ENCODE measurements at places on chromosomes 5 and 9.

DNA sequence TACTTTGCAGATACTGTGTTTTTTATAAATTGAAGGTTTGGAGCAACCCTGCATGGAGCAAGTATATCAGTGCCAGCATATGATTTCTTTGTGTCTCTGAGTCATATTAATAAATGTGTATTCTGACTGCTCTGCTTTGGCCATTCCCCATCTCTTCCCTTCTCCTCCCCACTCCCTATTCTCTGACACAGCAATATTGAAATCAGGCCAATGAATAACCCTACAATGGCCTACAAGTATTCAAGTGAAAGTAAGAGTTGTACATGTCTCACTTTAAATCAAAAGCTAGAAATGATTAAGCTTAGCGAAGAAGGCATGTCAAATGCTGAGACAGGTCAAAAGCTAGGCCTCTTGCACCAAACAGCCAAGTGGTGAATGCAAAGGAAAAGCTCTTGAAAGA, 82.2 kb upstream of the TLX3 start:
- DNase-seq: no peak

DNA sequence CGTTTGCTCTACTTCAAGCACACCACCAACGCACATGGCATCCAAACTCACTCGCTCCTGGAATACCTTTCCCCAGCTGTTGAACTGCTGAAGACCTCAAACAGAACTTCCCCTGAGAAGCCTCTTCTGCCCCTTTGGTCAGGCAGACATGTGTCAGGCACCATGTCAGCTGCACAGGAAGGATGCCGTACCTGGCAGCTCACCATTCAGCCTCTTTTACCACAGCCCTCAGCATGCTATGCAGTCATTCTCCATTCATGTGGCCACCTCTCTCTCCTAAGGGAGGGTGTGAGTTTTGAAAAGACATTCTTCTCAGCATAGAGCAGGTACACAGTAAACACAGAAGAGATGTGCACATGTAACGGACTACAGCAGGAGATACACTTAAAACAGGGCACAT, 14.2 kb downstream of the IL4 start:
- no peak for DNase-seq

DNA sequence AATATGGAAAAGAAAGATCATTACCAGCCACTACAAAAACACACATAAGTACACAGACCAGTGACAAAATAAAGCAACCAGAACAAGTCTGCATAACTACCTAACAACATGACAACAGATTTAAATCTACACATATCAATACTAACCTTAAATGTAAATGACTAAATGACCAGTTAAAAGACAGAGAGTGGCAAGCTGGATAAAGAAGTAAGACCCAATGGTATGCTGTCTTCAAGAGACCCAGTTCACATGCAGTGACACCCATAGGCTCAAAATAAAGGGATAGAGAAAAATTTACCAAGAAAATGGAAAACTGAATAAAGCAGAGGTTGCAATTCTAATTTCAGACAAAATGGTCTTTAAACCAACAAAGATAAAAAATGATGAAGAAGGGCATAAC, 938.1 kb downstream of the EFNA5 start:
- DNase-seq: no peak

DNA sequence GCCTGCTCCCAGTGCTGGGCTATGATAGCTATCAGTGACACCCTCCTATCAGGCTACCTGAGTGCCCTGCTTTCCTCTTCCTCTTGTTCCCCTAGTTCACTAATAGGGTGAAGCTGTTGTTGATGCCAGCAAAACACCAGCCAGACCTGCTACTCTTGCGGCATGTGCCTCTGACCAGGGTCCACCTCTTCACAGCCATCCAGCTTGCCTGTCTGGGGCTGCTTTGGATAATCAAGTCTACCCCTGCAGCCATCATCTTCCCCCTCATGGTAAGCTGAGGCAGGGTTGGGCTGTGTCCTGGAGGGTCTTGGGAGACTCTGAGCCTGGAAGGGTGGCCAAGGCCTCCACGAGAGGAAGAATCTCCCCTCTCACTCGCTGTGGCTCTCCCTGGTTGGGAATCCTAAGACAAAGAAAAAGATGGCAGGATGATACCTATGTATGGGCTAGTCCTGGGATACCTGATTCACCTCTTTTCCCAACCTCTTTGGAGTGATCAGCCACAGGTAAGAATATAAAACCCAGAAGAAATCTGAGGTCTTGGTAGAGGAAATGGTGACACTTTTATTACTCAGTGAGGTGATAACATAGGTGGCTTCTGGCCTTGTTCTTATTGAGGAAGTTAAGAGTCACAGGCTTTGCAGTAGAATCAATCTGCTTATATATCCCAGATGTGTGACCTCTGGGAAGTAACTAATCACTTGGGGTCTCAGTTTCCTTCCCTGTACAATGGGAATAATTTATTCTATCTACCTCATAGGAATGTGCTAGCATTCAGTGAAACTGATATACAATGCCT, 11.6 kb downstream of the SLC4A9 start:
- no peak for DNase-seq

- no peak for DNase-seq
Observed at GRCh38 chr9:137676998-137677397, 58.2 kb downstream of the EHMT1 start.

GRCh38 chr5:168314735-168315411, 23.4 kb downstream of the WWC1 start:
- DNase-seq: no peak

- no peak for DNase-seq
Observed at GRCh38 chr9:76311537-76311936, 82.7 kb downstream of the RFK start.

- DNase-seq: no peak
Observed at GRCh38 chr9:76562511-76562911, 103.5 kb downstream of the GCNT1 start.

DNA sequence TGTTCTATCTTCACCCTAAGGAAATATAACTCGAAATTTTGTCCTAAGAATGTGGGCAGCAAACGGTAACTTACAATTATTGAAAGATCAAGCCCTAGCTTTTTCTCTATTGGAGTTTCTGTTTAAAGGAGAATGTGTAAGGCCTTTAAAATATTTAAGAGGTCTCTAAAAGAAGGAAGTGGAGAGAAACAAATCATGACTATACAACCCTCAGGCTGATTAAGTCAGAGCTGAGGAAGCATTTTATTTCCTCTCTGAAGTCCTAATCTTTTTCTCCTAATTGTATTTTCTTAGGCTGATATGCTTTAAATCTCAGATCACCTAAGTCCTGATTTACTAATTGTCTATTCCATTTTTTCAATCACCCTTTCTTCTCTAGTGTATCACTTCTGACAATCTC, 1708.8 kb upstream of the C9orf72 start:
- no peak for DNase-seq

- DNase-seq: no peak
Observed at GRCh38 chr5:3484836-3485235, 110.8 kb upstream of the IRX1 start.

DNA sequence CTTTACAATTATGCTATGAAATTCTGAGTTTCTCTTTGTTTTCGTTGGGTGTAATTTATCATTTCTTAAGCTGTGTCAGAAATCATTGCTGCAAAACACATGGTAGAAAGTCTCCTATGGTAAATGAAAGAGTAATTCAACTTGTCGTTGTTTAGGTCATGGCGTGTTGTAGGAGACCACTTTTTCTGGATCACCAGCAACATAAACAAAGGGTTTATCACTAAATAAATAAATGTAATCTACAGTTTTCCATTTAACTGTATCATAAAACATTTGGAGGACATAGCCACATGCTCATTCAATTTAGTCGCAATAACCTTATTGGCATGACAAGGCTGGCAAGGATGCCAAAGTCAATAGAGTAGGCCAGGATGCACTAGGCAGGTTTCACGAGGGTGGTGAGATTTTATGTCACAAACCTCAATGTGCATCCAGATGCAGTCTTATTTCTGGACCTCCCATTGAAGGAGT, 154.4 kb upstream of the ERCC6L2 start:
- no peak for DNase-seq

Measured in stimulated activated CD4-positive, alpha-beta T cell treated with anti-CD3 and anti-CD28 coated beads, Interleukin-12 subunit alpha, Interleukin-12 subunit beta, amount 100 ng/mL, for 4 hours (primary cell).